ENCODE measurements at places on chromosomes 5 and 9.

GRCh38 chr5:94313696-94314095 is 304.7 kb downstream of the KIAA0825 start:
- DNase-seq: no peak

DNA sequence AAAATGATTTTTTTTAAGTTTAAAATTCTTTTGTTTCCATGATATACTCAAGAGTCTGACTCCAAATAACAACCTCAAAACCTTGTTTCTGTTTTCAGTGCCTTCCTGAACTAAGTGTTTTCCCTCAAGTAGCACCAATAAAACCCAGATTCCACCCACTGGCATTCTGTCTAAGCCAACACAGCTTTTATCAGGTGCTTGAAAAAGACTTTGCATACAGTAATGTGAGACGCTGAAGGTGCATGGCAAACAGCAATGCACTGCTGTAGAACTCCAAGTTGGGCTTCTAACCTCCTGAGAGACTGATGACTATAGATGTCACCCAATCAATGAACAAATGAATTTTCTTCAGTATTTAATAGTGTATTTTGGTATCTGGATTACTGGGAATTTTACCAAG is 95.7 kb downstream of the NFIB start:
- no peak for DNase-seq

DNA sequence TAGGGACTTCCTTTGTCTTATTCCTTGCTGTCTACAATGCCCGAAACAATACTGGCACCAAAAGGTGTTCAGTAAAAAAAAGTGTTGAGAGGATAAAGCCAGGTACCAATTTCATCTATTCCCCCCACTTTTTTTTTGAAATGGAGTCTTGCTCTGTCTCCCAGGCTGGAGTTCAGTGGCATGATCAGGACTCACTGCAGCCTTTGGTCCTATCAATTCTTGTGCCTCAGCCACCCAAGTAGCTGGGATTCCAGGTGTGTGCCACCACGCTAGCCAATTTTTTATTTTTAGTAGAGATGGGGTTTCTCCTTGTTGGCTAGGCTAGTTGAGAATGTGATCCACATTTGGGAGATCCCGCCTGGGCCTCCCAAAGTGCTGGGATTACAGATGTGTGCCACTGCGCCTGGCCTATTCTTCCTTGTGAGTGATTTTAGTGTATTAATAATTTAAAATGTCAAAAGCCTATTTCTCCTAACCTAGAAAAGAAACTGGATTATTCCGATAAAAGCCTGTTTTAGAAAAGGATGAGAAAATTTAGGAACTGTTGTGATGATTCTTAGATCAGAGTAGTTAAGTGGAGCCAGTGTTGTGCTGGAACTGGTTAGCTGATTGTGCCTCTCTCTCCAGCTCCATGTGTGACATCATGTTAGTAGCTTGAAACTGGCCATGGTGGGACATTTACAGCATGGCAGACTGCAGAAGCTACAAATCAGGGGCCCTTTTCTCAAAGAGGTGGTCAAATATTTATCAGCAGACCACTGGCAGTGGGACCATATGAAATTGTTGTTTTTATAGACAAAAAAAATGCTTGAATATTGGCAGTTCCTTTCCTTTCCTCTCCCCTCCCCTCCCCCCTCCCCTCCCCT is 14.3 kb downstream of the CDC42SE2 start:
- no peak for DNase-seq

DNA sequence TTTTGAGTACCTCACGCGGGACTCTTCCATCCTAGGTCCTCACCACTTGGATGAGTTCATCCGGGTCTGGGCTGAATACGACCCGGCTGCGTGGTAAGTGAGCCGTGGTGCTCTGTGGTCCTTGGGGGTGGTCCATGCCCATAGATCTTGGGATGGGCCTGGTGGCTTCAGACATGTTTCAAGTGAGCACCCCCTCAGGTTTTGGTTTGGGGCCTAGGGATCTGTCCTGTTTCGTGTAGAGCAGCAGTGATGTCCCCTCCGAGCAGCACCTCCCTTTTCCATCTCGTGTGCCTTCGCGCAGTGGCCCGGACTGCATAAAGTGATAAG is 218.9 kb downstream of the CACNA1B start:
- no peak for DNase-seq

GRCh38 chr5:140240987-140241706 is 61.8 kb downstream of the PFDN1 start:
- no peak for DNase-seq

DNA sequence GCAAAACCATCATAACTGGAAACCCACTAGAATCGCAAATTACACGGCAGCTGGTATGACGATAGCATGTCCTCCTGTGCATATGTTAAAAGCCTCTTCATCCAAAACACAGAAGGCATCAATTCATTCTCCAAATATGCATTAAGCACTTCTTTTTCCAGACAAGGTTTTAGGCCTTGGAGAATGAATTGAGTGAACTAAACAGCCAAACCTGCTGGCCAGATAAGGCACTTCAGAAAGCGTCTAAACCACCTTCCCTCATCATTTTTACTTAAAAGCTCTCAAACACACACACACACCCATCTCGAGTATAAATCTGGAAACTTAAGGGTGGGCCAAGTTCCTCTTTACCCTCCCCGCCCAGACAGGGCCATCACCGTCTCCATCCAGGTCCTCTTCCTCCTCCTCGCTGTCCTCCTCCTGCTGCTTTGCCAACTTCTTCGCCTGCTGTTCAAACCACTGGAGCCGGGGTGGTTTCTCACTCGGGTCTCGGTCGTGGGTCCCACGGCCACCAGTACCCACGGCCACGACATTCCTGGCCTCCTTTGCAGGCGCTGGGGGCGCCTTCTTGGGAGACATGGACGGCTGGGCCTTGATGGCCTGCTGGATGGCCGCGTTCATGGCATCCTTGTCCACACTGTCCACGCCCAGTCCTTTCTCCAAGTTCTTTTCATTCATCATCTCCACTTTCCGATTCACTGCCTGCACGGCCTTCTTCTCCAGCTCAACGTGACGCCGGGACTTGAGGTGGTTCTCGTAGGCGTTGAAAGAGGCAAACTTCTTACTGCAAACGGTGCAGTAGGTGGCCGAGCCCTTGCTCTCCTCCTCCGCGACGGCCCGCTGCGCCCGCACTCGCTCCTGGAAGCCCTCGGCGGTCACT is 696 bp downstream of the ZNF622 start:
- DNase-seq: no peak

DNA sequence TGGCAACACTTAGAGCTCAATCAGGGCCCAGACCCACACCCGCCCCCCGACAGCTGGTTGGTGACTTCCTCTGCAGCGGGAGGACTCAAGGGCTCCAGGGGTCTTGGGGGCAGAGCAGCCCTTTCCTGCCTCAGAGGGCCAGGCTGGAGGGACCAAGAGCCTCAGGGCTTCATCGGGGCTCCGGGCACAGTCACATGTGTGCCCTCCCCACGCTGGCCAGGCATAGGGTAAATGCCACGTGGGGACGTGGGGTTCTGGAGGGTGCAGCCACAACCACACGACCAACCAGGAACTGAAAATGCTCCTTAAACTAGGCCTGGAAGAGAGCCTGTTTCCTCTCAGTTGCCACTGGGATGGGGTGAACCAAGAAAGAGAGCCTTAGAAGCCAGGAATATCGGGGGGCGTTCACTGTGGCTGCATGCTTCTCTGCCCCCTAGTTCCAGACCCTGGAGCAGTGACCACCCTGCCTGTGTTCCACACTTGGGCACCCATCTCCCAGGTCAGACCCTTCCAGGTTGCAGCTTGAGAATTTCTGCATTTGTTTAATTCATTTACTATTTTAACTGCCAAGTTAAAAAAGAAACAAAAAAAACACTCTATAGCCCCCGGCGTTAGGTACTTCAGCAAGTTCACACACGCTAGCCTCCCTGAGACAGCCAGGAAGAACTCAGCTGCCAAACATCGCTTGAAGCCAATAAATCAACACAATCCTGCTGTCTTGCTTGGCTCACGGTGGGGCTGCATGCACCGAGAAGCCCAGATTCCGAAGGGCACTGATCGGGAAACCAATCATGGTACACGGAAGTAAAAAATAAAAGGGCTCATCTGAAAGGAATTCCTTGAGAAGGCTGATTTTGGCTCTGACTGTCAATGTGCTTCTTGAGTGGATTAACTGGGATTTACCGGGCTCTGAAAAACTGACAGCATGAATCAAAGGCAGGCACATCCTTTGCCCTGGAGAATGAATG is 56.1 kb upstream of the PHYKPL start:
- no peak for DNase-seq

- DNase-seq: no peak
Observed at GRCh38 chr9:105244734-105245028, 230 bp downstream of the SLC44A1 start.

DNA sequence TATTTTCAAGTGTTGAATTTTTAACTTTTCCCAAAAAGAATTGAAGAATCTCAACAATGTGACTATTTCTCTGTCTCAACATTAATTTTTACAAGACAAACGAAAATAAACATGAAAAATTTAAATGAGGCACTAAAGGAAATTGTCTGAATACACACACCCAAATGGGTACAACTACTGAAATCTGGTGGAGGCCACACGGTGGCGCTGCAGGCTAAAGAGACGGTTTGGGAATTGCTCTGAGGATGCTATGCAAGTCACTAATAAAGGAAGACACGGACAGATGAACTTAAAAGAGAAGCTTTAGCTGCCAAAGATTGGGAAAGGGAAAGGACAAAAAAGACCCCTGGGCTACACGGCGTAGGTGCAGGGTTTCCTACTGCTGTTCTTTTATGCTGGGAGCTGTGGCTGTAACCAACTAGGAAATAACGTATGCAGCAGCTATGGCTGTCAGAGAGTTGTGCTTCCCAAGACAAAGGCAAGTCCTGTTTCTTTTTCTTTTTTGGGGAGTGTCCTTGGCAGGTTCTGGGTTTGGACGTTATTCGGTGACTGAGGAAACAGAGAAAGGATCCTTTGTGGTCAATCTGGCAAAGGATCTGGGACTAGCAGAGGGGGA is at the start of gene PCDHB10:
PCDHB10 (plus strand) TSS at position 244 of the 616 bp plus-strand sequence; CDS start at position 444, 200 bp downstream.
- DNase-seq: no peak

DNA sequence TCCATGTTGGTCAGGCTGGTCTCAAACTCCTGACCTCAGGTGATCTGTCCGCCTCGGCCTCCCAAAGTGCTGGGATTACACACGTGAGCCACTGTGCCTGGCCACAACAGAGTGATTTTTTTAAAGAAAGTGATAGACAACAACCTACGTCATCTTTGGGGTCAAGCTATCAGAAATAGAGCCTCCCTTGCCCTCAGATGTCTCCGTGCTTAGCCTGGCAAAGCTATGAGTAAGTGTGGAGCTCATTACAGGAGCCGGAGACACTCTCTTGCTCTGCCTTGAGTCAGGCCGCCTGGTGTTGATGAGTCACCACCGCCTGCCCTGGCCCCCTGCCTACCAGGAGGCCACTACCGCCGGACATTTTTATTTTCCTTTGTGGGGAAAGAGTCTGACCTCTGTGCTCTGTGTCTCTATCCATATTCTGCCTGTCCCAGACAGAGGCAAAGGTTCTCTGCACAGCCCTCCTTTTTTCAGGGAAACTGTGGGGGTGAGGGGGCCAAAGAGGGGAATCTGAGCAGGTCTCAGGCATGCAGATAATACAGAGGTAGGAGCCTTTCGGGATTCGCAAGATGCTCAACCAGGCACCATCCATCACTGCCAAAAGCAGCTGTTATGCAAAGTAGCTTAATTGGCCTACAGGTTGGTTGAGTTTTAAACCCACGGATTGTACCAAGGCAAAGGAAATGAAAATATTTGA is 123.7 kb upstream of the CPEB4 start:
- no peak for DNase-seq

GRCh38 chr9:12784461-12785259 is 9.8 kb downstream of the LURAP1L start:
- DNase-seq: no peak

DNA sequence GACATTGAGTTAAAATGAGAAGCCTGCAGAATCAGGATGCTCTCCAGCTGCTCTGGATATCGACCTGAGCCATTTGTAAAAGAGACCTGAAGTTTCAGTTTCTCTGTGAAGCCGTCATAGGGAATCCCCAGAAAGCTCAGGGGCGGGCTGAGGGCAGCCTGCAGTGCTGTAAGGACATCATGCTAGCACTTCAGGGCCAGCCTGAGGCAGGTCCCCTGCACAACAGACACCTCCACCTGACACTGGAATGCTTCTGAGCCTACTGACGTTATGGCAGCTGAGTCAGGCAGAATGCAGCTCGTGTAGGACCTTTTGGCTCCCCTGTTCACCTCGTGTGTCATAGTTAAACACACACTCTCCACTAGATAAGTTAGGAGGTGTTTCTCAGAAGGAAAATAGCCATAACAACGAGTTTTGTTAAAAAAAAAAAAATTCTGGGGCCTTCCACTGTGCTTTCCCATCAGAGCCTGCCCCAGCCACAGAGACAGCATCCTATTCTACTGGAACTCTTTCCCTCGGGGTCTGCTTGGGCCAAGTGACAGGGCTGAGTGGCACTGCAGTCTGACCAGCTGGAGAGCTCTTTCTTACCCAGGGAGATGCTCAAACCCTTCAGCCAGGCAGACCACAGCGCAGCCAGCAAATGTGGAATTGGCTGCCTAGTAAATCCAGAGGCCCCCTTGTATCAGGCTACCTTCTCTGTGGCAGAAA is 354.9 kb downstream of the DIRAS2 start:
- no peak for DNase-seq

DNA sequence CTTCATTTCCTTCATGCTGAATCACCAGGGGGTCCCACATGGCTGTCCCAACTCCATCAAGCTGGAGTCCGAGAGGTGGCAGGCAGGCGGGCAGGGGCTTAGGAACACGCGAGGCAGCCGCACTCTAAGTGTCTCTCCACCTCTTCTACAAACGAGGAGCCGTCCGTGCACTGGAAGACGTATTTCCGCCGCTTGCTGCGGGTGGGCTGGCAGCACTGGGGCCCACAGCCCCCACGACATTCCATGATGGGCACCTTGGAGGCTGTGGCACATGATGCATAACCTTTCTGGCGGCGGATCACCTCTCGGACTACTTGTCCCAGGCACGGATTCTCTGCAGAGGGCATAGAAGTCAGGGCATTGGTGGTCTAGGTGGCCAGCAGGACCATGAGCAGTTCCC is 87.2 kb upstream of the PANK3 start:
- DNase-seq: no peak

GRCh38 chr5:78600687-78601414 is 47.7 kb downstream of the LHFPL2 start:
- no peak for DNase-seq

DNA sequence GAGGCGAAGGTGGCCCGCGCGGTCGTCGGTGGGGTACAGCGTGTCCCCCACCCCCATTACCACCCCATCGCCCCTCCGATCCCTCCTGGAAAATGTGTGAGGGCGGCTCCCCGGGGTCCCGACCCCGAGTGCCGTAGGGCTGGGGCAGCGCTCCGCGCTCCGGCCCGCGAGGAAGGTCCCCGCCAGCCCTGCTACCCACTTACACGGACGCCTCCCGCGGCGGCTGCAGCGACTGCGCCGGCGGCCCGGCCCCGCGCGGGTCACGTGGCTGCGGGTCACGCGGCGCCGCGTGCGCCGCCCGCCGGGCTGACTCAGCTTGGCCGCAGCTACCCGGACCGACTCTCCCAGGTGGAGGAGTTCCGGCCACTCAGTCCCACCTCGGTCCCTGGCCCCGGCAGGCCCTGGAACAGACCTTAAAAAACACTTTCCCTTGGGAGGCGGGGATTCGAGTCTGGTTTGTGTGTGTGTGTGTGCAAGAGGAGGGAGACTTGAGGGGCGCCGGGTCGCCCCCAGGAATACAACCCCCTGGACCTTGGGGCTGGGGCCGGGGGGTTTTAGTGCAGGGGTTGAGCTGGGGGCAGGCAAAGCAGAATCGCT is at the start of gene GNPDA1:
GNPDA1 (minus strand) TSS at position 236 of the 597 bp plus-strand sequence. CDS start 992 bp downstream, outside the sequence.
- DNase-seq: peak; percentile 45

- DNase-seq: no peak
Observed at GRCh38 chr5:97002983-97003382, 67.1 kb downstream of the LNPEP start.

GRCh38 chr5:92237896-92238295 is 854.8 kb upstream of the ARRDC3 start:
- DNase-seq: no peak

GRCh38 chr5:96936431-96937320 is 796 bp downstream of the LNPEP start:
- peak; percentile 13 for DNase-seq

- no peak for DNase-seq
Observed at GRCh38 chr5:174576042-174576441, 148.3 kb upstream of the MSX2 start.

All from stimulated activated CD8-positive, alpha-beta memory T cell treated with anti-CD3 and anti-CD28 coated beads, Interleukin-2, amount 100 ng/mL, for 1 hour (primary cell).